ACHN (cell line): ENCODE measurements at places on chromosomes 4 and X.
A peak's percentile ranks its signal among the peaks of the same experiment; 100 is the strongest.

- DNase-seq: no peak
These were observed 116.6 kb downstream of the ARHGAP24 start for GRCh38 chr4:85591406-85592098.

- no peak for DNase-seq
These were observed 83.7 kb upstream of the NHS start for GRCh38 chrX:17291171-17291900.

- peak; percentile 33 for DNase-seq
These were observed 118.2 kb downstream of the NAF1 start for GRCh38 chr4:163048447-163048846.

DNA sequence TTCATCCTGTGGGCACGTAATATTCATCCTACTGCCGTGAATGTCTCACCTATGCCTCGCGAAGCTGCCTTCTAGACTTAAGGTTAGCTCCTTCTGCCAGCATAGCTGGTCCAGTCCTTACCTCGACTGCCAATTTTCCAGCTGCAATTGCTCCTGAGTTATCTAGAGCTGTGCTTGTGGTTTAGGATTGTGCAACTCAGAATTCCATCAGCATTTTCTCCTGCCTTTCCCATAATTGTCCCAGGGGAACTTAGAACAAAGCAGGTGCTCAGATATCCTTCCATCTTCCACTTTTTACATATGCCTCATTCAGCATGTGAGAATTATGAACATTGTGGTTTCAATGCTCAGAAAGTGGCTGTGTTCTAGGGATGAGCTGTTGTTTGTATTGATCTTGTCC is 131.4 kb upstream of the ADGRL3 start:
- DNase-seq: no peak

DNA sequence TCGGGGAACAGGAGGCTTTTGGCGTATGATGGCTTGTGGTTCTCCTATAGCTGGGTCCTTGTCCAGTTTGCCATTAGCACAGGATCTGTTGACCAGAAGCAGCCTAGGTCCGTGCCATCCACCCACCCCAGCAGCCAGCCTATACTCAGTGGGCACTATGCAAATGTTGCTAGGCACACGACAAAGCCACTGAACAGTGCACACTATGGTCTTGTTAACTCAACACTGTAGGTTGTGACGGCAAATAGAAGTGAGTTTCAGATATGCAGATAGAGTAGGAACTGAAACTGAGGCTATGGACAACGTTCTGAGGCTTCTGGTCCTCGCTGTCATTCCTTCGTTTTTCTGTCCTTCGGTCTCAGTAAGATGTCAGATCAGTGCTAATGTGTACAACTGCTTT is 541.3 kb upstream of the TENM3 start:
- DNase-seq: no peak

DNA sequence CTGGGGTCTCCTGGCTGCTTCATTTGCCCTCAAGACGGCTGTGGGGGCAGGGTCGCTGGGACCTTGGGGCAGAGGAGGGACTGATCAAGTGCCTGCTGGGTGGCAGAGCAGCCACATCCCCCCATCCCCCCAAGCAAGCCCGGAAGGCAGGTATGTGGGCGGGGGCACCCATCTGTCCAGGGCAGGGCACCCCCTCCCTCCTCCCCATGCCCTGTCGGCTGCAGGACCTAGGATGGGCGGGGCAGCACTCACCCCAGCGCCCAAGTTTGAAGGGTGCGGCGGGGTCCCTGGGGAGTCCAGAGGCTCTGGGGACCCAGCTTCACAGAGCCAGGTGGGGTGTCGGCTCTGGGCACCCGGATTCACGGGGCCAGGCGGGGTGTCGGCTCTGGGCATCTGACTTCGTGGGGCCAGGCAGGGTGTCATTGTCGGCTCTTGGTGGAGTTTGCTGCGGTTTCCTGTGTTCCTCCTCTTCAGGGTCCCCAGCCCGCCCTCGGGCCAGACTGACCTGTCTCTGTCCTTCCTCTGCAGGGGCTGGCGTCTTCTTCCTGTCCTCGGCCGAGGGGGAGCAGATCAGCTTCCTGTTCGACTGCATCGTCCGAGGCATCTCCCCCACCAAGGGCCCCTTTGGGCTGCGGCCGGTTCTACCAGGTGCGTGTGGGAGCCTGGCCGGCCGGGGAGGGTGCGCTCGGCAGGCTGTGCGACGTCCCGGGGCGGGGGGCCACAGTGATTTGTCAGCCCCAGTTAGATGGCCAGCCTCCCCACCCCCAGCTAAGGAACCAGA is 22.1 kb downstream of the DOK7 start:
- no peak for DNase-seq

DNA sequence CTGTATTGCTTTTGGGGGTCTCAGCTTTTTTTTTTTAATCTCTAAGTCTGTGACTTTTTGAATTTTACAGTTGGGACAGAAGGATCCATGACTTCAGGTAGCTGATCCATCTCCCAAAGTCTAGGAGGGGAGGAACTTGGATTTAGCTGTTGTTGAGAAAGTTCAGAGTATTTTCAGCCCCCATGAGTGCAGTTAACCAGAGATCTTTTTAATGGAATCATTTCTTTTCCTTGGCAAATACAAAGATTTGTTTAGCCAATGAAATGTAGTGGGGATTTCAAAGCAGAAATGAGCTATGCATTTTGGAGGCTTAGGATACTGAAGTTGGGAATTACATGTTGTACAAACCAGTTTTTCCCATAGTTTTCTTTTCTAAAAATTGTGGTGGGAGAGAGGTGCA is 18.1 kb downstream of the FNIP2 start:
- DNase-seq: no peak

DNA sequence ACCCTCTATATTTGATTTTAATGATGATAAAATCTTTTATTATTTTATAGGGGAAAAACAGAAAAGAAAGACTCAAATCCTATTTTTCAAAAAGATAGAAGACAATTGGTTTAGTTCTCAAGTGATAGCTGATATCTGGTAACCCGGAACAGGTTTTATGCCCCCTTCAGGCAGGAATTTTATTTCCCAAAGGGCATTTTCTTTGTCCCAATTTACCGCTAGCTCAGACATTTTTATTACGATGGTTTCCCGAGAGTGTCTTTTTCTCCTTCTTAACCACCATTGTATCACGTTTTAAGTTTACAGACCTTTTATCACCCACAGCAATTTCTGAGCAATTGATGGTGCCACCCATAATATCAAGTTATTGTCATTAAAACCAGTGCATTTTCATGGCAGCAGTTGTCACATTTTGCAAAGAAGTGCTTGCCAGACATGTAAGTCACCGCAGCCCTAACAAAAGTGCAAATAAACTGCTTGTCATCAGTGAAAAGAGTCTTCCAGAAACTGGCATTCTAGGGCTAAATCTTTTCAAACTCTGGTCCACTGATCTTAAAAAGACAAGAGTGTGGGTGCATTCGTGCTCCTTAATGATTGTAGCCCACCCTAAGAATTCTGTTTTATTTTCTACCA is 204.8 kb upstream of the VCX start:
- DNase-seq: no peak

DNA sequence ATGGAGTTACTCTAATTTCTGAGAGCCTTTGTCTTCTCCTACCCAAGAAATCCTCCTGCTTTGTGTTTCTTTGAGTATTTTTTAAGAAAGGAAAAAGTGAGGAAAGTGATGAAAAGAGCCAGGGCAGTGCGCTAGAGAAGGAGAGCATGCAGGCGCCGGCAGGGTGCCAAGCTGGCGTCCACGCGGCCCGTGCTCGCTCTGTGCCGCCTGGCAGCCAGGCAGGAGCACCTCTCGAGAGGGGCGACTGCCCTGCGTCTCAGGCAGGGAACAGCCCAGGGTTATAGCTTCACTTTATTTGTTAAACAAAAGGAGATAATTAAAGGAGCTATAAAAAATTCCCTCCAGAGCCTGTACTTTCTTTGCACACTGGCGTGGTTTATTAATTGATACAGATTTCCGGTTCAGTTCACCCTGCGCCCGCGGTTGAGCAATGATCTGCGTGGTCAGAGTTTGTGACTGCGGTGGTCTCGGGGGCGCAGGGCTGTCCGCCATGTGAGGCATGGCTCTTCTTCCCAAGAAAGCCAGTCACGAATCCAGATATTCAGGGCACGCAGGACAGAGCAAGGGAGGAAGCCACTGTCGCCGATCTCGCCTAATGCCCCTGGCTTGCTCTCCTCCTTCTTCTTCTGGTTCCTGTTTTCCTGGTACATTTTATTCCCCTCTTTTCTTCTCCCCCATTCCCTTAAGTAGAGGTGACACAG is 110.8 kb upstream of the PAQR3 start:
- DNase-seq: no peak

GRCh38 chr4:110106931-110107296 is 91.5 kb downstream of the ELOVL6 start:
- no peak for DNase-seq

GRCh38 chr4:80197601-80198440 is 518 bp downstream of the PRDM8 start:
- peak; percentile 40 for DNase-seq

DNA sequence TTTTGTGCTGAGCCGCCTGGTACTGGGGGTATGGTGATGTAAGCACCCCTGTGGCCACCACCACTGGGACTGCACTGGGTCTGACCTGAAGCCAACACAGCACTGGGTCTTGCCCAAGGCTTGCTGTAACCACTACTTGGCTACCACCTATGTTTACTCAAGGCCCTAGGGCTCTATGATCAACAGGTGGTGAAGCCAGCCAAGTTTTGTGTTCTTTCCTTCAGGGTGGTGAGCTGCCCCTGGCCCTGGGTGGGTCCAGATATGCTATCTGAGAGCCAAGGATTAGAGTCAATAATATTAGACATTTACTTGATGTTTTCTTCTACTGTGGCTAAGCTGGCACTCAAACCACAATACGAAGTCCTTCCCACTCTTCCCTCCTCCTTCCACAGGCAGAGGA is 55.1 kb upstream of the PAGE4 start:
- no peak for DNase-seq

DNA sequence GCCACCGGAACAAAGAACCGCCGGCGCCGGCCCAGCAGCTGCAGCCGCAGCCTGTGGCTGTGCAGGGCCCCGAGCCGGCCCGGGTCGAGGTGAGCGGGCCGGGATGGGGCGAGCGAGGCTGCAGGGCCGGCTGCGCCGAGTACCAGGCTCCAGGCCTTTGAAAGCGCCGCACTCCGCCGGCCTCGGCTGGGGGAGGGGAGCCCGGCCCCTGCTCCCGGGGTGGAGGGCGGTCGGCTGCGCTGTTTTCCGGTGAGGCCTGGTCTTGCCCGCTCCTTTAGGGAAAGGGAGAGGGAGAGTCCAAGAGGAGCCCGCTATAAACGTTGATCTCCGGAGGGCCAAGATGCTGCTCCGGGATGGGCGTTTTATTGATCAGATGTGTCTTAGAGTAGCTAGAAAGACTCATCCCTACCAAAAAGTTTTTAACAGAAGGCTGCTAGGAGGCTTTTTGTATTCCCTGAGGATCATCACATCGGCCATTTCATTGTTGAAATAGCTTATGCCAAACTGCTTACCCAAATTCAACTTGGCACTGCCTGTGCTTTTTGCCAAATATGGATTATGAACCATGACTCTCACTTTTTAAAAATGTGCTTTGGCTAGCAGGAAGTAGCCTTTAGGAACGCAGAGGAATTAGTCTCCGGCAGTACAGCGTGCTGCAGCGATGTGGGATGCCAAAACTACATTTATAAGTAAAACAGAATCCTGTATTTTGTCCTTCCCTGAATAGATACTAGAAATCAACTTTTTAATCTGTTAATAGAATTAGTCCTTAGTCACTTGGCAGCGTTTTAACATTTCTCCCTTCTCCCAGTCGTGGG is 760 bp downstream of the TMEM165 start:
- DNase-seq: peak; percentile 30

DNA sequence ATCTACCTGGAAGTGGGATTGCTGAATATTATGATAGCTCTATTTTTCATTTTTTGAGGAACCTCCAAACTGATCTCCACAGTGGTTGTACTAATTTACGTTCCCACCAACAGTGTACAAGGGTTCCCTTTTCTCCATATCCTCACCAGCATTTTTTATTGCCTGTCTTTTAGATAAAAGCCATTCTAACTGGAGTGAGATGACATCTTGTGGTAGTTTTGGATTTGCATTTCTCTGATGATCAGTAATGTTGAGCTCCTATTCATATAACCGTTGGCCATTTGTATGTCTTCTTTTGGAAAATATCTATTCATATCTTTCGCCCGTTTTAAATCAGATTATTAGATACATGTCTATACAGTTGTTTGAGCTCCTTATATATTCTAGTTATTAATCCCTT is 101.8 kb downstream of the RASGEF1B start:
- no peak for DNase-seq

DNA sequence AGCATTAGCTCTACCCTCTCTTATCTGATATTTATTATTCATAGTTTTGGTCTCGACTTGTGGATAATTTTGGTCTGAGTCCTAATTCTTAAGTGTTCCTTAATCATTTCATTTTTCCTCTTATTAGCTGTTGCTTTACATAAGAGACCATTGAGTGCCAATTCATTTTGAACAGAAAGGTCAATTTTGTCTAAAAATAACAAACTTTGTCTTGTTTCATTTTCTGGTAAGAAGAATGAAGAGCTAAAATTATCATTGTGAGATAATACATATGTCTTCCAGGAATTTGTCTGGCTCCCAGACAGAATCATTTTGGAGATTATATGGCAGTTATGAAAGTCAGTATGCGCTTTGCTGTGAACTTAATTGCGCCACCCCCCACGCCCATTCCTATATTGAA is 1471.8 kb downstream of the PCDH7 start:
- DNase-seq: no peak

DNA sequence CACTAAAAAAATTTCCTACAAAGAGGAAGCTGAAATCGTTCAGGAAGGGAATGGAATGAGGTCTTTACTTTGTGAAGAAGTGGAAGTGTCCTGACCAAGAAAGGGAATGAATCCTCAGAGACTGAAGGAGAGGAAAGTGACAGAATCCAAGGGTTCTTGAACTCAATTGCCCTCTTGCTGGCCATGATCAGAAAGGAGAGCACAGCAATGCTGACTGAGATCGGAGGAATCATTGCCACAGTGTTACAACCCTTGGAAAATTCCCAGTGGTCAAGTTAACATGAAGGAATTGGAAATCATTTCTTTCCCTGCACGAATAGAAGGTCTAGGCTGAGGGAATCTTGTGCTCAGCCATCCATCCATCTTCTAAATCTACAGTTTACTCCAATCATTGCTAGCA is 190.0 kb upstream of the NEIL3 start:
- no peak for DNase-seq

- no peak for DNase-seq
These were observed 20.3 kb downstream of the TBC1D14 start for GRCh38 chr4:6929812-6930464.

DNA sequence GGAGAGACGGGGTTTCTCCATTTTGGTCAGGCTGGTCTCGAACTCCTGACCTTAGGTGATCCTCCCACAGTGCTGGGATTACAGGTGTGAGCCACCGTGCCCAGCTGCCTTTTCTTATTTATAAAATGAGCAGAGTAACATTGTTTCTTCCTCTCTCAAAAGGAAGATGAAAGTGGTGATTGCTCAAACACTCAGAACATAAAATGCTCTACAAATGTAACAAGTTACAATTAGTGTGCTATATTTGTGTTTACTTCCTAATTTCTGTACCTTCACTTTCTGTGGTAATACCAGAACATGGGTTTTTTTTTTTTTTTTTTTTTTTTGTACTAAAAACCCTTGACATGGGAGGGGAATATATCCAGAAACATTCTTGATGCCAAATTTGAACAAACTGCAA is 197.9 kb downstream of the MGST2 start:
- no peak for DNase-seq

GRCh38 chr4:51995647-51996220 is 24.4 kb downstream of the LRRC66 start:
- DNase-seq: no peak

- DNase-seq: no peak
These were observed 5.8 kb downstream of the SRPX2 start for GRCh38 chrX:100649550-100650356.
